ENCODE measurements at places on chromosomes 7 and 10.
A peak's percentile ranks its signal among the peaks of the same experiment; 100 is the strongest.

DNA sequence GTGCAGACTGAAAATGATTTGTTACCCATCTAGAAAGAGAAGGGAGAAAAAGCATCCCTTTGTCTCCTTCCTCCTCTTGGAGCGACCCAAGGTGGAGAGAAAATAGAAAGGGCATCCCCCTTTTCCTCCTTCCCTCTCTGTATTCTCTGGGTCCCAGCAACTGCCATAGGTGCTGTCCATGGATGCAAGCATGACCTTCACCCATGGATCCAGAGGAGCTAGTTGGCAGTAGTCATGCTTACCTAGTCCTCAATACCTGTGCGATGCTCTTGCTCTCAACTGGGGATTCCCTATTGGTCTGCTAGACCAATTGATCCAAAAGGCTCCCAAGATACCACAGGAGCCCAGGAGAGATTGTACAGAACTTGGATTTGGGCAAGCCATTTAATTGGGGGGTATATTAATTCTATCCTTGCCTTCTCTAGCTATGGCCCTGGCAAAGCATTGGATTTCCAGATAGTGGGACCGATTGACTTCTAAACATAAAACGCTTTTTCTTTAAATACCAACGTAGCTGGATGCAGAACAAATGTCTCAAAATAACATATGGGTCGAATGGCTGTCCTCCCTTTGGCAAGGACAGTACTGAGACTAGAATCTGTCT is 547.8 kb upstream of the IGFBP3 start:
- DNase-seq: peak; percentile 41

DNA sequence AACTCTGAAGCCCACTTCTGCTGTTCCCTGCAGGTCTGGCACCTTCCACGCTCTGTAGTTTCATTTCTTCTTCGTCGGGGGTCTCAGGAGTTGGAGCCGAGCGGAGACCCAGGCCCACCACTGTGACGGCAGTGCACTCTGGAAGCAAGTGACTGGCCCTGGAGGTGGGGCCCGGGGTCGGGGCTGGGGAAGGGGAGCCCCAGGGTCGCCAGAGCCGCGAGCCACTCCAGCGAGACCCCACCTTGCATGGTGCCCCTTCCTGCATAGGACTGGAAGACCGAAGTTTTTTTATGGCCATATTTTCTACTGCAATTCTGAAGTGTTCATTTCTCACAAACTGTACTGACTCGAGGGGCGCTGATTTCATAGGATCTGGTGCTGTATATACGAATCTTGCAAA is 172.8 kb downstream of the CCDC3 start:
- DNase-seq: no peak

DNA sequence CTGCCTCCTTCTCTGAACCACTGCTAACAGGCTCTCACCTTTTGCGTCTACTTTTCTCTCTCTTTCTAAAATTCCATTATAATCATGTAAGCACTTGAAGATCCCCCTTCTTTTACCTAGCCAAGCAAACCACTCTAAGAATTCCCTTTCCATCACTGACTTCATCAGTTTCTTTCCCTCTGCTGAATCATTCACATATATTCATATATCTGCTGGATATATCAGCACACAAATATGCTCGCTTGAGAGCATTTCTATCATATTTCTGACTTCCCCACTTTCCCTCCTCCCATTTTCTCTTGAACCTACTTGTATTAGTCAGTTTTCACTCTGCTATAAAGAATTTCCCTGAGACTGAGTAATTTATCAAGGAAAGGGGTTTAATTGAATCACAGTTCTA is 84.2 kb upstream of the LRRN3 start:
- DNase-seq: no peak

- no peak for DNase-seq
Measured at GRCh38 chr7:48518092-48518491, 346.8 kb downstream of the ABCA13 start.

DNA sequence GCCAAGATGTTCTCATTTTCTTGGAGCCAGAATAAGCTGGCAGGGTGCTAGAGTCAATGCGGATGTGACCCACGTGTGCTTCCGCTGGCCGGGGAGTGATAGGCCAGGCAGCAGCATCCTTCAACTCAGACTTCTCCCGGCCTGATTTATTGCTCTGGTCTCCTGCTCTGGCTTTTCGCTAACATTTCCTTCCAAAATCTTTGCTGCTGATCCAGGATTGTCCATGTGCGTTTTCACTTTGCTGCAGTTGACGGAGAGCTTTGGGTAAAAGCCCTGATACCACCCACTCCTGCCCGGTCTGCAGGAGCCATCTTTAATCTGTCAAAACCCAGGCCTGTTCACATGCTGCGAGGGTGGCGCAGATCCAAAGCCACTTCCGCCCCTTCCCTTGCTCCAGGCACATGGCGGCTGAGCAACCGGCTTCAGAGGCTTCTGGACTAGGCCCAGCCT is 106.8 kb downstream of the CYP26A1 start:
- no peak for DNase-seq

DNA sequence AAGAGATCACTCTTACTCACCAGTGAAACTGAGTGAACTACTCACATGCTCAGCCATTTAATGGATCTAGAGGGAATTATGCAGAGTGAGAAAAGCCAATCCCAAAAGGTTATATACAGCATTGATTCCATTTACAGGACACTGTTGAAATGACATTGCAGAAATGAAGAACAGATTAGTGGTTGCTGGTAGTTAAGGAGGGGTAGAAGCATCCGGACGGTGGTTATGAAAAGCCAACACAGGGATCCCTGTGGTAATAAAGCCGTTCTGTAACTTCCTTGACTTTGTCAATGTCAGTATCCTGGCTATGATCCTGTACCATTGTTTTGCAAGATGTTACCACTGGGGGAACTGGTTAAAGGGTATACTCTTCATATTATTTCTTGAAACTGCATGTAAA is 253.4 kb downstream of the USP6NL start:
- no peak for DNase-seq

DNA sequence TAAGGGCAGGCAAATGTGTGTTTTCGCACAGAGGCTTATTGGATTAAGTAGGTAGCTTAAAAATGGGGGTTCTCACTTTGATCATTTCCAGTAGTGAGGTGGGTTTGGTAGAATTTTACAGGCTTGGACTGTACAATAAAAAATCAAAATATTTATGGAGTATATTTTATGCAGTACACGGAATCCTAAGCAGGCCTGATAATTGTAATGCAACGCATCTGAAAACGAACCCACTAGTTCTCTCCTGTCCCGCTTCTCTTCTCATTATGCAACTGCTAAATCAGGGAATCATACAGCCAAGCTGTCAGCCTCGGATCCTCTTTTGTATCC is 377 bp upstream of the POLR1F start:
- DNase-seq: no peak

GRCh38 chr7:135970045-135970444 is 7.1 kb downstream of the MTPN start:
- DNase-seq: no peak

DNA sequence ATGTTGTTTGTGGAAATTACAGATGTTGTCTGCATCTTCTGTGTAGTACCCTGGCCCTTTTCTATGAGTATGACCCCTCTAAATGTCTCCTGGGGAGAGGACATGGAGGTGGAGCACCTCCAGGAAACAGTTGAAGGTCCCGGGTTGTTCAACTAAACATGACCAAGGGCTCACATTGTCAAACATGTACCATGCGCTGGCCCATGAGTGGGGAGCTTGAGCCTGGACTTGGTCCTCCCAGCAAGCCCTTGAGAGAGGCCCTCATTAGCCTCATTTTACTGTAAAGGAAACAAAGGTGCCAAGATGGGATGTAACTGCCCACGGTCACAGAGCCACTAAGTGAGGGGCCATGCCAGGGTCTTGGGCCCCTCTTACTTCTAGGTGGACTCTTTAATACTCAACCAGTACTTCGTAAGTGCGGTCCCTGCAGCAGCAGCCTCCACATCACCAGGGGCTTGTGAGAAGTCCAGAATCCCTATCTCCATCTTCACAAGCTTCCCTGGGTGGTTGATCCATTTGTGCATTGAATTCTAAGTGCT is 31.2 kb downstream of the C10orf71 start:
- no peak for DNase-seq

DNA sequence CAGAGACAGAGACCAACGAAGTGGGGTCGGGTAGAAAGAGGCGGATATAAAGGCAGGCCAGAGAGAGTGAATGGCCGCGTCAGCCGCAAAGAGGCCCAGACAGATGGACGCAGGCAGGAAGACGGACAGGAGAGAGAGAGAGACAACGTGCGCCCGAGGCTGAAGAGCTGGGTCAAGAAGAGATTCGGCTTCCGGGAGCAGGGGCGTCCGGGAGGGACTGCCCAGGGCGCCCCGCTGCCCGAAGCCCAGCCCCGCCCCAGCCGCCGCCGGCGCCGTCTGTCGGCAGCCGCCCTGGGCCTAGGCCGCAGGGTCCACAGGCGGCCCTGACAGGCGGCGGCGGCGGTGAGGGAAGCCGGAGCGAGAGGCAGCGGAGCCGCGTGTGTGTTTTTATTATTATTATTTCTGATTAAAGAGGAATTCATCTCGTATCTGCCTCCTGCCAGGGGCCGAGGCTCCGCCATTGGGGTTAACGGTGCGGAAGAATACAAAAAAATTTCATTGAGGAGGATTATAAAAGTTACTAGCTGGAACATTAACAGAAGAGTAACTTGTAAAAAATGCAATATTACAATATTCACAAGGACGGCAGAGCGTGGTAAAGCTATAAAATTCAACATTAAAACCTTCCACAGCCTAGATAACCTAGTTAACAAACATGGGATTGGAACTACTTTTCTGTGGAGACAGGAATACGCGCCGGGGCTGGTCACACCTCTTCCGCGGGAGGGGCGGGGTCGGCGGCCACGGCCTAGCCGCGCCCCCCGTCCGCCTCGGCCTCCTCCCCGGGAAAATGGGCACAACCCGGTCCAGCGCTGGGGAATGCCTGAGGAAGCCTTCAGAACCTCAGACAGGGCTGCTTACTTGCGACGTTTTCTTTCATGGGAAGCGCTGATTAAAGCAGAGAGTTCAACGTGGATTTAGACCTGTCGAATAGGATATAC is 29.7 kb upstream of the PAX2 start:
- DNase-seq: peak; percentile 44

DNA sequence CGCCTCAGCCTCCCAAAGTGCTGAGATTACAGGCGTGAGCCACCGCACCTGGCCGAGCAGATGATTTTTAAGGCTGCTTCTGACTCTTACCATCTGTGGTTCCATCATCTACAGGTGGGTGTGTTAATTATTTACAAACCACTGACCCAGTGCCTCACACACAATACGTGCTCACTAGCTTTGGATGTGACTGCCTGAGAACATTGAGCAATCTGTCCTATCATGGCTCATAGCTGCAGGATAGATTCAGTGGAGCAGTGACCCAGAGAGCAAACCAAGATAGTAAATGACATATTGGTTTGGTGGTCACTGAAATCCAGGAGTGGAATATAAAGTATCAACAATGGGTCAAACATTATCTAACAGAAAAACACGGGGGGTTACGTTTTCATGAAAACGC is 24.1 kb downstream of the GPAM start:
- no peak for DNase-seq

DNA sequence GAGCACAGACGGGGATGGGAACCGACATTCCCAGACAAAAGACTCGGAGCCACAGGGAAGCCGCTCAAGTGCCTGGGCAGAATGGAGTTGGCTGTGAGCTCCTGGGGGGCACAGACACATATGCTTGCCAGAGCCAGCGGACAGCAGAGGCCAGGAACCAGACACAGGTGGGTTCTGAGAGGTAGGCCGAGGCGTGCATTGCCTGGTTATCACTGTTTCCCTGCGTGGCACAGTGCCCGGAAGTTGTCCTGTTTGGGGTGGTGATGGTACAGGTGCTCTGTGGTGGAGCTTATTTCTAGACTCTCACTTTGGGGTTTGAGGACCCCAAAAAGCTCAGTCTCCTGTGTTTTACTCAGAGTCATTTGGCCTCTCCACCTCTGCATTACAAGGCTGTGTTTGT is 2.5 kb downstream of the PALD1 start:
- DNase-seq: no peak

- DNase-seq: no peak
Measured at GRCh38 chr7:48734695-48735406, 189.5 kb upstream of the CDC14C start.

GRCh38 chr10:110566472-110567200 is 859 bp upstream of the SMC3 start:
- no peak for DNase-seq

DNA sequence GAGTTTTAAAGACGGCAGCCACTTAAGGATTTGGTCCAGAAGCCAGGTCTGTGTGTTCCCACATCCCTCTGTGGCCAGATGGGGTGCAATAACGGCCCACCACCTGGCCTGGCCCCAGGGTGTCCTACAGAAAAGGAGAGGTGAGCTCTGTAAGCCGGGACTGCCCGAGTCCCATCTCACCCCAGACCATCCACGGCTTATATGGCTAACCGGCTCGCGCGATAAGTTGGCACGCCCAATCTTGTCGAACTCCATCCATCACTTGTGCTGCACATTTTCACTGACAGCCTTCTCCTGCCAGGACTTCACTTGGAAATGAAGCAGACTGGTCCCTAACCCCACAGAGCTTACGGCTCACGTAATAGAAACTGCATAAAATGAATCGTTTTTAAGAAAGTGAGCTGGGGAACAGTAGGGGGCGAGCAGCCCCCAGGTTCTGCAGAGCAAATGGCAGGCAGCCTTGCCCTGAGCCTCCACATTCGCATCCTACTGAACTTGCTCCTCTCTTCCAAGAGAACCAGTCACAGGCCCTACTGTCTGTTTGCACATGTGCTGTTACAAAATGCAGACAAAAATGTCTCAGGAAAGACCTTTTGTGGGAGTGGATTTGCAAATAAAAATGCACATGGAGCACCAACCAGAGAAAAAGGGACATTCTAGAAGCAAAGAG is 98.2 kb downstream of the TNS3 start:
- no peak for DNase-seq

DNA sequence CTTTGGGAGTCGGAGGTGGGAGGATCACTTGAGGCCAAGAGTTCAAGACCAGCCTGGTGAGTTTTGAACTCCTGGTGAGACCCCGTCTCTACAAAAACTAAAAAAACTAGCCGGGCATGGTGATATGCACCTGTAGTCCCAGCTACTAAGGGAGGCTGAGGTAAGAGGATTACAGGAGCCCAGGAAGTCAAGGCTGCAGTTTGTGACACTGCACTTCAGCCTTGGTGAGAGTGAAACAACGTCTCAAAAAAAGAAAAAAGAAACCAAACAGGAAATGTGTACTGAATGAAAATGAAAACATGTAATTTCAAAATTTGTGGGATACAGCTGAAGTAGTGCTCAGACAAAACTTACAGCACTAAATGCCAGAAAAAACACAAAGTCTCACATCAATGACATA is 7.6 kb downstream of the ARHGAP12 start:
- no peak for DNase-seq

GRCh38 chr10:96978621-96979154 is 146.6 kb downstream of the LCOR start:
- DNase-seq: no peak

- peak; percentile 83 for DNase-seq
Measured at GRCh38 chr10:69838853-69839252, 37.1 kb downstream of the COL13A1 start.

- DNase-seq: no peak
Measured at GRCh38 chr7:148403466-148403993, 187.0 kb upstream of the C7orf33 start.

DNA sequence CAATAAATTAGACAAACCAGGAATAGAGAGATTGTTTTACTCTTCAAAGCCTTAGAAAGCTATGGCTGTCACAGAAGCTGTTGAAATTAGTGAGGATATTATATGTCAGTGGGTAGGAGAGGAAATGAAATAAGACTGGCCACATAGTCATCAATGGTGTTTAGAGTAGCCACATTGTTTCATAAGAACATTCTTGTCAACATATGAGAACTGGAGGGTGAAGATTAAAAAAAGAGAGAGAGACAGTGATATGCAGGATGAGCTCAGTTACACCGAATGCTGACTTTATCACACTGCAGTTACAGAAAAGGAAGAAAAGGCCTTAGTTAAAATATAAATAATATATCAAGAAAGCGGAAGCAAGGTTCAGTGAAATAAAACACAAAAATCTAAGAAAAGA is 412.0 kb downstream of the CNTNAP2 start:
- DNase-seq: no peak
